Large intestine (tissue), 12 donors: ENCODE measurements at places on chromosomes 16 and 17. TPM values are rescaled to one million over a fixed set of nuclear protein-coding genes. Genes with fewer than 3 reads are reported as not detected.

The ZCCHC14 gene
- polyA plus RNA-seq = 40.9 TPM

- DNase-seq = peak; percentile 94
- H3K27ac ChIP-seq = peak overlapping the region; percentile 69
- no peaks in the 10 kb centered on the region for H3K27me3 ChIP-seq
- H3K36me3 ChIP-seq = peaks cover 19% of the 10 kb centered on the region
- H3K4me1 ChIP-seq = peaks cover 12% of the 10 kb centered on the region
- no peak overlapping the region for H3K4me3 ChIP-seq
These were observed 45.0 kb downstream of the B9D1 start for GRCh38 chr17:19317359-19318095.

The MARCHF10 gene
- 0.15 TPM for polyA plus RNA-seq

DNA sequence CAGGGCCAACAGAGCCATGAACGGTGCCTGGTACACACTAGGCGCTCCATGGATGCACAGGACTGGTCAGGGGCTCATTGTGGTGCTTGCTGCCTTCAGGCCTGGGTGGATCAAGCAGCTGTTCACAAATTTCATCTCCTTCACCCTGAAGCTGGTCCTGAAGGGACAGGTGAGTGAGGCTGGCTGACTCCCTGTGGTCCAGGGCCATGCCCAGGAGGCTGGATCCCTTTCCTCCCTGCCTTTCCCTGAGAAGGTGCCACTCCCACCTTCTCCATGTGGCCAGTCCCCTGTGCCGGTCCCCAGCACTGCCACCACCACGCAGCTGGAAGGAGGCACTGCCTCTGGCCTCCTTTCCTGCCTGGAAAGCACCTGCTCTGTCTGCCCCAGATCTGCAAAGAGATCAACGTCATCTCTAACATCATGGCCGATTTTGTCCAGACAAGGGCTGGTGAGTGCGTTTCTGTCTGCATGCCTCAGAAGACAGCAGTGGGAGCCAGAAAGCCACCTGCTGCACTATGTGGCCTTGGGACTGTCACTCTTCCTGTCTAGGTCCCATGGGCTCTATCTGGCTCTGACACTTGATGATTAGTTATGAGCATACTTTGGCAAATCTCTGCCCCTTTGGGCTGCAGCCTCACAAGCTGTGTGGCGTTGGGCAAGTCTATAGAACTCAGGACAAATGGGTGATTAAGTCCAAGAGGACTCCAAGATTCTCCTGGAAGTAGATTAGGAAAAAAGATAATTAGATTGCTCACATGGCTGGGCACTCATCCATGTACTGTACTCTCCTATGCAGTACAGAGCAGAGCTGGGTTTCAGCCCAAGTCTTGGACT lies 9.4 kb downstream of the CETP start:
- no peaks in the 10 kb centered on the region for H3K36me3 ChIP-seq
- H3K4me1 ChIP-seq = no peaks in the 10 kb centered on the region
- no peak overlapping the region for H3K4me3 ChIP-seq
- no peak overlapping the region for H3K27ac ChIP-seq
- no peaks in the 10 kb centered on the region for H3K27me3 ChIP-seq

The SPIRE2 gene
- polyA plus RNA-seq = 55.2 TPM

DNA sequence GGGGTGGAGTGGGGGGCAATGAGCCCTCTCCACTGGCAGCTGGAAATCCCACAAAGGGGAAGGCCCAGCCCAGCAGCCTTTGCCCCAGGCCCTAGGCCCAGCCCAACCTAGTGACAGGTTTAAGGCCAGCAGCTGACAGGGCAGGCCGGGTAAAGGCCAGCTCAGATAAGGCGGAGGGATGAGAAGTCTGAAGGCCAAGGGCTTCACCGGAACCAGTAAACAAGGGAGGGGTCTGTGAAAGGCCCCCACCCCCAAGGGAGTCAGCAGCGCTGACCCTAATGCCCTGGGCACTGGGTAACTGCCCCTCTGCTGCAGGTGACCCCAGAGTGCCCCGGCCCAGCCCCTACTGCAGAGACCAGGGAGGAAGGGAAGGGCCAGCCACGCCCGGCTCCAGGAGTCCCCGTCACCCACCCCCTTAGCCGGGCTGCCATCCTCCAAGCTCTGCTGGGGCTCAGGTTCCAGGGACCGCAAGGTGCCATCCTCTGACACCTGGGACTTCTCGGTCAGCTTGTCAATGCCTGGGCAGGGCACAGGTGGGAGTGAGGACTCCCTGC lies 17.5 kb downstream of the OTOP3 start:
- peaks cover 5% of the 10 kb centered on the region for H3K36me3 ChIP-seq
- peaks cover 43% of the 10 kb centered on the region for H3K4me1 ChIP-seq
- H3K27ac ChIP-seq = peak overlapping the region; percentile 91
- peak; percentile 91 for DNase-seq
- no peak overlapping the region for H3K4me3 ChIP-seq

DNA sequence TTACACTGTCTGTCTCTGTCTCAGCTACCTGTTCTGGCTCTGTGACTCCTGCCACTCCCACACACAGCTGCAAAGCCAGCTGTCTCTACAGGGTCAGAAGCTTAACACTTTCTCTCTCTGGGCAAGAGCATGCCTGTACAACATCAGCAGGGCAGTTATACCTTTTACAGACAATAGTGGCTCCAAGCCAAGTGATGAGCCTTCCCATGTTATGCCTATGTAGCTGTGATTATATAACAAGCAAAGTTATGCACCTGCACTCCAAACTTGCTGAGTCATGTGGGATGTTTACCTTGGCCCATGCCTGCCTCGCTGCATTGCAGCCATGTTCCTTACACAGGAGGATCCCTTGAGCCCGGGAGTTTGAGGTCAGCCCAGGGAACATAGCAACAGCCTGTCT lies 31.8 kb upstream of the APPBP2 start:
- DNase-seq = no peak
- no peaks in the 10 kb centered on the region for H3K4me1 ChIP-seq
- no peaks in the 10 kb centered on the region for H3K36me3 ChIP-seq
- H3K27ac ChIP-seq = no peak overlapping the region
- H3K27me3 ChIP-seq = no peaks in the 10 kb centered on the region
- H3K4me3 ChIP-seq = no peak overlapping the region

DNA sequence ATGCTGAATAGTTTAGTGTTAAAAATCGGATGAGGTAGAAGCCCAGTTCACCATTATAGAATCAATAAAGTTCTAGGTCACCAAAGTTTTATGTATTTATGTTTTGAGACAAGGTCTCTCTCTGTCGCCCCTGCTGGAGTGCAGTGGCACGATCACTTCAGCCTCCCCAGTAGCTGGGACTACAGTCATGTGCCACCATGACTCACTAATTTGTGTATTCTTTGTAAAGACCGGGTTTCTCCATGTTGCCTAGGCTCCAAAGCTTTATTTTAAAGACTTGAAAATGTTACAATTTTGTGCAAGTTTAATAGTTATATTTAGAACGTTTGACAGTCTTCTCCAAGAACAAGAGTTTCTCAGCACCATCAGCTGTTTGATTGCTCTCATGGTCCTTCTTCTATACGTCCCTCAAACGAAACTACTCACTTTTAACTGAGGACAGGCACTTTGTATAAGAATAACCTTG lies 32.1 kb downstream of the NDE1 start:
- H3K4me3 ChIP-seq = no peak overlapping the region
- H3K27ac ChIP-seq = no peak overlapping the region
- H3K4me1 ChIP-seq = no peaks in the 10 kb centered on the region
- no peaks in the 10 kb centered on the region for H3K27me3 ChIP-seq
- peak; percentile 52 for DNase-seq
- peaks cover 44% of the 10 kb centered on the region for H3K36me3 ChIP-seq

- no peak overlapping the region for H3K27ac ChIP-seq
- no peak overlapping the region for H3K4me3 ChIP-seq
- no peaks in the 10 kb centered on the region for H3K27me3 ChIP-seq
These were observed 102.6 kb downstream of the WSCD1 start for GRCh38 chr17:6172642-6173330.

The TUBB3 gene
- 60.9 TPM for polyA plus RNA-seq

DNA sequence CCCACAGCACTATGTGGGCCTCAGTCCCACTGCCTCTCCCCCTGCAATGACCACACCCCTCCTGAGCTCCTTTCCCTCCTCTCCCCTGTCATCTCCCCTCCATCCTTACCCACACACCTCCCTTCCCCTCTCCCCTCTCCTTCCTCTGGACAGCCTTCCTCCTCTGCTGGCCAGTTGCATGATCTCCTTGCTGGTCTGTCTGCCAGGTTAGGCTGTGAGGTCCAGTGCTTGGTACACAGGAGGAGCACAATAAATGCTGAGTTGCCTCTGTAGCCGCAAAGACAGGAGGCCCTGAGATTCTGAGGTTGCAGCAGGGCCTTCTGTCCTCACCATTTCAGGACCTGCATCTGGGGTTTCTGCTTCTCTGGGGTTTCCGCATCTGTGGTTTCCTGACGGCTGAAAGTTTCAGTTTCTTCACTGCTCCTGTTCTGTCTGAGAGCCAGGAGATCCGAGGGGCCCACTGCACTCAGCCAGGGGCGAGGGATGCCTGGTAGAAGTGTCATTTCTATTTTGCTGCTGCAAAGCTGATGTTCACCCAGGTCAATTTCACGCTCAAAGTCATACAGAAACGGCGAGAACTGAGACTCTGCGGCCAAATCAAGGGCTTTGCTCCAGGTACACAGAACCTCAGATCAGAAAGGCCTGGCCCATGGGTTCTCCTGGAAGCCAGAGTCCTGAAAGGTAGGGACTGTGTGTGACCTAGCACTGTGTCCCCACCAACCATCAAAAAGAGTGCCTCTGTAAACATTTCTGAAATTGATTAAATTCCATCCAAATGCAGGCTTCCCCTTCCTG lies 4.6 kb upstream of the SLC12A3 start:
- H3K4me1 ChIP-seq = peaks cover 30% of the 10 kb centered on the region
- no peaks in the 10 kb centered on the region for H3K27me3 ChIP-seq
- no peak for DNase-seq
- H3K27ac ChIP-seq = no peak overlapping the region
- no peak overlapping the region for H3K4me3 ChIP-seq

The CDC42EP4 gene
- polyA plus RNA-seq = 57.5 TPM

- H3K36me3 ChIP-seq = peaks cover 16% of the 10 kb centered on the region
- no peaks in the 10 kb centered on the region for H3K27me3 ChIP-seq
- DNase-seq = no peak
These were observed 36.6 kb upstream of the CARMIL2 start for GRCh38 chr16:67608364-67608763.

GRCh38 chr16:85446951-85447692 lies 166.0 kb upstream of the GSE1 start:
- DNase-seq = peak; percentile 39
- no peaks in the 10 kb centered on the region for H3K27me3 ChIP-seq
- peak overlapping the region; percentile 57 for H3K27ac ChIP-seq
- no peak overlapping the region for H3K4me3 ChIP-seq
- H3K4me1 ChIP-seq = peaks cover 53% of the 10 kb centered on the region
- no peaks in the 10 kb centered on the region for H3K36me3 ChIP-seq

GRCh38 chr16:86854626-86855294 lies 276.4 kb downstream of the FOXL1 start:
- no peaks in the 10 kb centered on the region for H3K27me3 ChIP-seq
- no peak overlapping the region for H3K4me3 ChIP-seq
- H3K4me1 ChIP-seq = peaks cover 2% of the 10 kb centered on the region
- no peak overlapping the region for H3K27ac ChIP-seq
- no peaks in the 10 kb centered on the region for H3K36me3 ChIP-seq
- DNase-seq = peak; percentile 47

DNA sequence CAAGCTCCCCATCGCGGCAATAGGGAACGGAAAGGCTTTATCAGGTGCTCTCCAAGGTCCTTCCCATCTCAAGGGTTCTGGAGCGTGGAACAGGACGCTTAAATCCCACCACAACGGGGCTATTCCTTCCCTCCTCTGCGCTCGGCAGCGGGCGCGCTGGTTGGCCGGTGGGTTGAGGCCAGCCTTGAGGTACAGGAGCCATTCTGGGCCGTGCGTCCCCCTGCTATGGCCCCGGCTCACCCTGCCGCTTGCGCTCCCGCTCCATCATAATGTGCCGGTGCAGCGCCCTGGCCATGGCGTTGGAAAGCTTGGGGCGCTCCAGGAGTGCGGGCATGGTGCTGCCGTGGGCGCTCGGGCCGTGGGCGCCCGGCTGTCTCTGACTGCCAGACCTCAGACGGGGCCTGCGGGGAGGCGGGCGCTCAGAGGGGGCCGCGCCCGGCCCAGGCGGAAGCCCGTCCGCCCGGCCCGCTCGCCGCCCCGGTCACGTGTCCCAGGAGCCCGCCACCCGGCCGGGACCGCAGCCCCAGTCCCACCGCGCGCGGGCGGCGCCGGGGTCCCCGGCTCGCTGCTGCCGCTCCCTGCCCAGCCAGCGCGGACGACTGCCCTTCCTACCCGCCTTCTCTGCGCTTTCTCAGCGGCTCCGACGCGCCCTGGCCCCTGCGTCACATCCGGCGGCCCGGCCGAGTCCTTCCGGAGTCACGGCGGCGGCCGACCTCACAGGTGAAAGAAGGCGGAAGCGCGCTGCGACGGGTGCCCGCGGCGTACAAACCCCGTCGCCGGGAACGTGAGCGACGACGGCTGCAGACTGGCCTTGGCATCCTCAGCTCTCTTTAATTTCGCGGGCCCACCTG lies at the start of gene GPS2:
Gene GPS2 (minus strand): TSS at position 642 of the 851 bp plus-strand sequence. CDS start 308 bp downstream, at position 334.
- H3K27me3 ChIP-seq = no peaks in the 10 kb centered on the region
- H3K4me1 ChIP-seq = peaks cover 14% of the 10 kb centered on the region
- DNase-seq = peak; percentile 94
- H3K36me3 ChIP-seq = peaks cover 67% of the 10 kb centered on the region
- H3K4me3 ChIP-seq = peak within 1 kb of the TSS; percentile 67

GRCh38 chr16:80948886-80949493 lies 57.7 kb downstream of the CMC2 start:
- no peak overlapping the region for H3K4me3 ChIP-seq
- DNase-seq = peak; percentile 30
- H3K27me3 ChIP-seq = peaks cover 4% of the 10 kb centered on the region
- no peak overlapping the region for H3K27ac ChIP-seq
- H3K4me1 ChIP-seq = no peaks in the 10 kb centered on the region
